ENCODE measurements at places on chromosomes 7 and 10. TPM values are rescaled to one million over a fixed set of nuclear protein-coding genes. Genes with fewer than 3 reads are reported as not detected.

Gene RAB18
- 13.1 TPM for total RNA-seq

GRCh38 chr7:137975221-137975620, 26.7 kb downstream of the CREB3L2 start:
- H3K27ac ChIP-seq: peak overlapping the region; percentile 95
- H3K4me1 ChIP-seq: peaks cover 28% of the 10 kb centered on the region
- H3K27me3 ChIP-seq: no peaks in the 10 kb centered on the region
- no peaks in the 10 kb centered on the region for H3K36me3 ChIP-seq

- no peak overlapping the region for H3K4me3 ChIP-seq
- H3K27me3 ChIP-seq: no peaks in the 10 kb centered on the region
These were observed 34.0 kb downstream of the LUC7L2 start for GRCh38 chr7:139393621-139394211.

DNA sequence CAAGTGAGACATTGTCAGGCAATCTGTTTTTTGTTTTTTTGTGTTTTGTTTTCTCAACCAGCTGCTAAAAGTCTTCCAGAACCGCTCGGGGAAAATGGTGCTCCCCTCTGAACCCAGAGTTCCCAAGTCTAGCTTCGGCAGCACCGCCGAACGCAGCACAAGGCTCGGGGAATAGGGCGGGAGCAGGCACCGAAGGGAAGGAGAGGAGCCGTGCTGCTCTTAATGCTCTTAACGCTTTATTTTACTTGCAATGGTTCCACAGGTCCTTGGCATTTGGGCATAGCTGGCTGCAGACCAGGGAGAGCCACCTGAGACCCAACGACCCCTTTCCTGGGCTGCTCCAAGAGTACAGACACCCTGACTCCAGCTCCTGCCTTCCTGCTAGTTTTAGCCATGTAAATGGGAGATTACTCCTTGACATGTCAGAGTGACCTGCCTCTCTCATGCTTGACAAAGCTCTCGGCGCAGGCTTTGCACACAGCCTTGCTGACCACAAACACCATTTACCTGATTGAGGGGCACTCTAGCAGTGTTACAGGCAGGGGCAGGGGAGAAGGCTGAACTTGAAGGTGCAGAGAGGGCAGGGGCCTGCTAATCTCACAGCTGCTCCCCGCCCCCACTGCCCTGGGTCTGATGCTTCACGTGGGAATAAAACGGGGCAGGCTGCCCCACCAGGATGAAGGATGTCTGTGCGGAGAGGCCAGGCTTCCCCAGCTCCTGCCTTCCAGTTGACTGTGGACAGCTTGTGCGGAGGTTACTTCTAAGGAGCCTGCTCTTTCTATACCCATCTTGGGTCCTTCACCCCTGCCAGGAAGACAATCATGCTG, 58.6 kb upstream of the EFCAB10 start:
- no peaks in the 10 kb centered on the region for H3K27me3 ChIP-seq
- no peak overlapping the region for H3K4me3 ChIP-seq
- no peaks in the 10 kb centered on the region for H3K36me3 ChIP-seq
- H3K4me1 ChIP-seq: peaks cover 7% of the 10 kb centered on the region

- H3K36me3 ChIP-seq: no peaks in the 10 kb centered on the region
- no peak overlapping the region for H3K4me3 ChIP-seq
- peak overlapping the region; percentile 76 for H3K27ac ChIP-seq
These were observed 2.2 kb upstream of the IGFBP3 start for GRCh38 chr7:45923290-45923689.

Gene SEC23IP
- total RNA-seq: 51.7 TPM

- peaks cover 87% of the 10 kb centered on the region for H3K27me3 ChIP-seq
- DNase-seq: peak; percentile 88
- no peaks in the 10 kb centered on the region for H3K36me3 ChIP-seq
- peak within 1 kb of the TSS; percentile 98 for H3K27ac ChIP-seq
- peak within 1 kb of the TSS; percentile 73 for H3K4me3 ChIP-seq
- H3K4me1 ChIP-seq: peaks cover 4% of the 10 kb centered on the region
These were observed at the start of gene HOXA13 for GRCh38 chr7:27199849-27200760. Gene HOXA13 (minus strand): TSS chr7:27200091. CDS start chr7:27200077, 14 bp downstream.

DNA sequence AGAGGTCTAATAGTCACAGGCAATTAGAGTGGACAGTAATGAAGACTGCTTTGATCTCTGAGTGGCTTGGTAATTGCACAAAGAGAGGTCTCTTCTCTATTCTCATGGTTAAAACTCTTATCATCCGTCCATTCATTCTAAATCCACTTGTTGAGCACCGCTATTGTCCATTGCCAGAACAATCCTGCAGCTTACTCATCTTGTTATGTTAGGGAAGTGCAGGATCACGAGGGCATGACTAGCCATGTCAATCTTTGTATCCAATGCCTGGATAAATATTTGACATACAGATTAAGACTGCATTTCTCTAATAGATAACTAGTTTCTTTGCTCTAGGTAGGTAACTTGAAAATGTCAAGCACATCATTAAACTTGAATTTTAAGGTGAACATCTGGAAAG, 14.9 kb downstream of the SFTPD start:
- H3K4me3 ChIP-seq: no peak overlapping the region
- no peaks in the 10 kb centered on the region for H3K36me3 ChIP-seq
- no peak for DNase-seq
- H3K27me3 ChIP-seq: peaks cover 14% of the 10 kb centered on the region
- peaks cover 6% of the 10 kb centered on the region for H3K4me1 ChIP-seq
- no peak overlapping the region for H3K27ac ChIP-seq

Gene SLC13A1
- 7.5 TPM for total RNA-seq

Gene COPS6
- total RNA-seq: 43.4 TPM

- H3K4me3 ChIP-seq: no peak overlapping the region
- H3K27me3 ChIP-seq: no peaks in the 10 kb centered on the region
- H3K27ac ChIP-seq: no peak overlapping the region
- H3K4me1 ChIP-seq: no peaks in the 10 kb centered on the region
These were observed 672.3 kb downstream of the TNS3 start for GRCh38 chr7:46909601-46910051.

Gene HOXA3
- 14.1 TPM for total RNA-seq

DNA sequence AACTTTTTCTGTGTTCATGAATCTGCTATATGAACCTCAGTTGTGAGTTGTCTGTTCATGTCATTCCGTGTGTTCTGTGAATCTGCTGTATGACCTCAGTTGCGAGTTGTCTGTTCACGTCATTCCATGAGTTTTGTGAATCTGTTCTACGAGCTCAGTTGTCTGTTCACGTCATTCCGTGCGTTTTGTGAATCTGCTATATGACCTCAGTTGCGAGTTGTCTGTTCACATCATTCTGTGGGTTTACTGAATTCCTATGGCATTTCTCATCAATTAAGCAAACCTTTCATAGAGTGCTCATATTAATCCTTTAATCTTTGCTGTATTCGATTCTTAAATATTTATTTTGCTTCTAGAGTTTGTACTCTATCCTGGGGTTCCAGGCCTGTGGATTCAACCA, 150.6 kb downstream of the DIP2C start:
- H3K27ac ChIP-seq: no peak overlapping the region
- H3K36me3 ChIP-seq: no peaks in the 10 kb centered on the region
- H3K4me1 ChIP-seq: peaks cover 8% of the 10 kb centered on the region
- no peak for DNase-seq

Gene STOX1
- total RNA-seq: 1.1 TPM

- H3K36me3 ChIP-seq: no peaks in the 10 kb centered on the region
- peak overlapping the region; percentile 60 for H3K27ac ChIP-seq
- H3K4me3 ChIP-seq: no peak overlapping the region
- H3K27me3 ChIP-seq: no peaks in the 10 kb centered on the region
- no peak for DNase-seq
These were observed 119.6 kb downstream of the ITIH5 start for GRCh38 chr10:7547206-7547605.

DNA sequence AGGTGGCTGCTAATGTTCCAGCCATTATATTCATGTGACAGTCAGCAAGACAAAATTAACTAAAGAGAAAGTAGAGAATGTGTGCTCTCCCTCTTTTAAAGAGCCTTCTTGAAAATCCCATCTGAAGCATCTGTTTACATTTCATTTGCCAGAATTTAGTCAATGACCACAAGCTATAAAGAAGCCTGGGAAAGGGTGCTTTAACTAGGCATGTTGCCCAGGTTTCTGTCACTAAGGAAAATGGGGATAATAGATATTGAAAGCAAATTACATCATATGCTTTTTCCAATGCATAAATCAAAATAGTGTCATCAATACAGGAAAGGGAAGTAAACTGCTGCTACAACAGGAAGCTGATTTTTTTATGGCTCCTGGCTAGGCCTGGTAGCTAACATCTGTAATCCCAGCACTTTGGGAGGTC, 67.7 kb downstream of the ELAPOR2 start:
- no peak overlapping the region for H3K27ac ChIP-seq
- H3K27me3 ChIP-seq: no peaks in the 10 kb centered on the region

DNA sequence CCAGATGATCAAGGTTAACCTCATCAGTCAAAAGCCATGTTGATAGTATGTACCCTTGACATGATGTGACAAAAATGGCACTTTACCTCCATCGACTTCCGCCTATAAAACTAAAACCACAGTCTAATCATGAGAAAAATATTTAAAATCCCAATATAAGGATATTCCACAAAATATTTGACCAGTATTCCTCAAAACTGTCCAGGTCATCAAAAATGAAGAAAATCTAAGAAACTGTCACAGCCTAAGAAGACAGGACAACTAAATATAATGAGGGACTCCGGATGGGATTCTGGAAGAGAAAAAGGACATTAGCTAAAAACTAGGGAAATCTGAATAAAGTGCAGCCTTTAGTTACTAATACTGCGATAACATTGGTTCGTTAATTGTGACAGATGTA, 67.6 kb downstream of the XPNPEP1 start:
- no peaks in the 10 kb centered on the region for H3K36me3 ChIP-seq
- no peak overlapping the region for H3K4me3 ChIP-seq
- H3K4me1 ChIP-seq: no peaks in the 10 kb centered on the region
- H3K27ac ChIP-seq: no peak overlapping the region
- H3K27me3 ChIP-seq: no peaks in the 10 kb centered on the region

GRCh38 chr7:93945756-93946535, 24.4 kb downstream of the GNG11 start:
- H3K4me3 ChIP-seq: no peak overlapping the region
- H3K4me1 ChIP-seq: no peaks in the 10 kb centered on the region
- H3K27ac ChIP-seq: no peak overlapping the region
- no peaks in the 10 kb centered on the region for H3K27me3 ChIP-seq

Gene SYT15
- 0.80 TPM for total RNA-seq

Gene HOXA4
- total RNA-seq: 12.7 TPM

DNA sequence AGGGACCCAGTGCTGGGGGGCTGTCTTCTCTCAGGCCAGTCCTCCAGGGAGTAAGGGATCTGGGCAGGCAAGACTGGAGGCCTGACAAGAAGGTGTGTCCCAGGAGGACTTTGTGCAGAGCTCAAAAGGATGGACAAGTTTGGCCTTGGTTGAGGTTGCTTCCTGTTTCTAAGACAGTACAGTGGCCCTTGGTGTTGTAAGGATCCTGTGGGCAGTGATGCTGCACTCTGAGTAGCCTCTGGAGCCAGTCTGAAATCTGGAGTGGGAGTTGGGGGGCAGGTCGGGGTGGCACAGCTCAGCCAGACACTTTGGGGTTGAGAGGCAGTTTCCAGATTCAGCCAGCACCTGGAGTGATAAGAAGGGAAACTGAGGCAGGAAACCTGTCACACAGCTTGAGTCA, 139.2 kb upstream of the ZMIZ1 start:
- no peaks in the 10 kb centered on the region for H3K36me3 ChIP-seq
- H3K27ac ChIP-seq: no peak overlapping the region
- H3K4me1 ChIP-seq: peaks cover under 1% of the 10 kb centered on the region

DNA sequence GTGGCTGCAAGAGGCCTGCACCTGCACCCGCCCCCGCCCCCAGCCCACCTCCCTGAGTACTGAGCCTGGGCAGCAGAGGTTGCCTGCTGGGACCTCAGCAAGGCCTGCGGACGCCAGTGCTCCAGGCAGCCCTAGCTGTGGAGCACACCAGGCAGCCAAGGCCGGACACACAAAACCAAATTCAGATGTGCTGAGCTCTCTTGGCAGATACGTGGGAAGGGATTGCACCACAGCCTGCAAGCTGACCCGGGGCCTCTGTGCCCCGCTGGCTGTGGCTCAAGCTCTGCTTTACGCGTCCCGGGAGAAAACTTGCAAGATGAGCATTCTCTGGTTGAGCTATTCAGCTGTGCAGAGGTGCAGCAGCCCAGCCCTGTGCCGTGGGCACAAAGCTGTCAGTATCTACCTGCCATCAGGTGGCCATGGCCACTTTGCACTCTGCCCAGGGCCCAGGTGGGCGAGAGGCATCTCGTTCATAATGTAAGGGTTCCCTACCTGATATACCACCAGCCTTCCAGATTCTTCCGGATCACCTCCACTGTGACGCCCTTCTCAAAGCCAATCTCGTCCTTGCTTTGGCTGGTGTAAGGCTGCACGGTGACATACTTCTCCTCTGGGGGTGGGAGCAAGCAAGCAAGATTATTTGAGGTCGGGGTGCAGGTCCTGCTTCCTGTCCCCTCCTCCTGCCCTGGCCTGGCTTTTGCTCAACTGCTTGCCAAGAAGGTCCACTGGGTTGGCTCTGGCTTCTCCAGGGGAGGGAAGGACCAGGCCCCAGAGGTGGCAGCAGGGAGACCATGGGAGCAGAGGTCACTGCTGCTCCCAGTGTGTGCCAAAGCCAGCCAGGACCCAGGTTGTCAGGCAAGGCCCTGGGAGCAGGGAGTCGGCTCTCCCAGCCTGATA, 123.4 kb downstream of the NEURL1 start:
- H3K27me3 ChIP-seq: no peaks in the 10 kb centered on the region
- no peaks in the 10 kb centered on the region for H3K36me3 ChIP-seq
- peak; percentile 52 for DNase-seq
- peak overlapping the region; percentile 49 for H3K27ac ChIP-seq
- H3K4me3 ChIP-seq: no peak overlapping the region

- peak overlapping the region; percentile 100 for H3K27ac ChIP-seq
- H3K4me3 ChIP-seq: peak overlapping the region; percentile 83
- H3K36me3 ChIP-seq: no peaks in the 10 kb centered on the region
These were observed 328 bp downstream of the ESYT2 start for GRCh38 chr7:158829021-158829341.

Measured in transverse colon (tissue), 4 donors.